ENCODE measurements at places on chromosomes 2 and 18. TPM values are rescaled to one million over a fixed set of nuclear protein-coding genes. Genes with fewer than 3 reads are reported as not detected.

Gene GRP
- 0.98 TPM for total RNA-seq

Gene GYPC
- 171 TPM for total RNA-seq

Gene FARP2
- 26.8 TPM for total RNA-seq

Gene KLHL14
- total RNA-seq, result 0.50 TPM

Gene CD8B2
- 0.13 TPM for total RNA-seq

Gene ANKRD30BL
- total RNA-seq, result not detected

Gene ZC3H6
- total RNA-seq, result 12.8 TPM

Gene AKAIN1
- not detected for total RNA-seq

Gene CCDC68
- 2.6 TPM for total RNA-seq

Gene CERKL
- total RNA-seq, result not detected

Gene IL1B
- total RNA-seq, result not detected

Gene ANKRD29
- total RNA-seq, result 9.6 TPM

Gene PLCD4
- total RNA-seq, result 2.6 TPM

- no peak for DNase-seq
These were observed 9.9 kb downstream of the CNNM4 start for GRCh38 chr2:96770442-96771202.

- no peak for DNase-seq
These were observed 847.9 kb upstream of the CHAC2 start for GRCh38 chr2:52919673-52920072.

- DNase-seq, result no peak
These were observed 30.4 kb downstream of the FARP2 start for GRCh38 chr2:241386519-241386918.

- no peak for DNase-seq
These were observed 558 bp upstream of the ZDBF2 start for GRCh38 chr2:206273905-206274304.

DNA sequence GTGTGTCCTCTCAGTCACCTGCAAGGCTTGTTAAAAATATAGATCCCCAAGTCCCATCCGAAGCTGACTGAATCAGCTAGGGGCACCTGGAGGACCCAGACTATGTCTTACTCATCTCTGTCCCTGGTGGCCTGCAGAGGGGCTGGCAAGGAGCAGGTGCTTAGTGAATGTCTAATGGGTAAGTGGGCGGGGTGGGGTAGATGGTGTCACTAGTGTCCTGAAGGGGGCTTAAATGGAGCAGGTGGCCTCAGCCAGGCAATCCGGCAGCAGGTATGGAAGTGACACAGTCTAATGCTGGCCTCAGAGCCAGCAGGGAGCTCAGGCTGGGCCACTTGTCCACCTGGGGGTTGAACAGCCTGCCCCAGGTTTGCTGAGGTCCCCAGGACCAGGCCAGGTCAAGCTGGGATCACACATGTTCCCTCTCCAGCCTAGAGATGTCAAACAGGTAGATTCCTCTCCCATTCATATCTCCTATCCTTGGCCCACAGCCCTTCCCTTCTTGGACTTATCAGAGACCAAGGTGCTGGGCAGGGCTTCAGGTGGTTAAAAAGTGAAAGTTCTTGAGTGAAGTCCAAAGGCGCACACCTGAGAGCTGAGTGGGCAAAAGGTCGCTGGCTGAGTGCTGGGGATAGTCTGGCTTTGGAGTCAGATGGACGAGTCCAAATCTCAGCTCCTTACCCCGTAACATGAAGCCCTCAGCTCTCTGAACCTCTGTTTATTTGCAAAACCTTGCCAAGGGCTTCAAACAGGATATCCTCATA is 1.7 kb downstream of the STEAP3 start:
- no peak for DNase-seq

DNA sequence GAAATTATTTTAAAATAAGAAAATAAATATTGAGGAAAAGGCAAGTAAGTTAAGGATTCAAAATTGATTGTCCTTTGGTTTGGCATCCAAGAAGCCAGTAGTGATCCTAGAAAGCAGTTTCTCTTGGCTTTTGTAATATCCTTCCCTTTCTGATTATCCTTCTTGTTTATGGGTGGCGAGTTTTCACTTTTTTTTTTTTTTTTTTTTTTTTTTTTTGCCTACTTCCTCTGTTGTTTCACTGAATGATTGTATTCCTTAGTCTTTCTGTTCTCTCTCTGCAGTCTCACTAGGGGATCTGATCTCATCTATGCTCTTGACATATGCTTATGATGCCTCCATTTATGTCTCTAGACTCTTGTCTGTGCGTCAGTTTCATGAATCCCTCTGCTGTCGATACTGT is 4.2 kb downstream of the NAPG start:
- DNase-seq, result no peak

DNA sequence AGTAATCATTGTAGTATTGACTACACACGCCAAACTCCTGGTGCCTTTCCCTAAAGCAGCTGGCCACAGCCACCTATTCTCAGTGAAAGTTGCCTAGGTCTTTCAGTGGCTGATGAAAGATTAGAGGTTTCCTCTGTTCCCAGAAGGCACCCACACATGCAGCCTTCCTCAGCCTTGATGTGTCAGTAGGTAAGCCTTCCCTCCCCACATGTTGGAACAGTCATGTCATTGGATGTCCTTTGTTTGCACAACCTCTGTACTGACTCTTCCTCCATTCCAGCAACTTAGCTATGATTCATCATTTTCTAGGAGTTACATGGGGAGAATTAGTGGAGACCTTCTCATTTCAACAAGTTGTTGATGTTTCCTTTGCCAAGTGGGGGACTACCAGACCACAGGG is 630.8 kb upstream of the SLC39A10 start:
- no peak for DNase-seq

GRCh38 chr2:19667085-19667484 is 234.7 kb downstream of the TTC32 start:
- no peak for DNase-seq

GRCh38 chr2:80496775-80497174 is 192.2 kb upstream of the LRRTM1 start:
- DNase-seq, result no peak

- no peak for DNase-seq
These were observed 37.6 kb downstream of the CENPO start for GRCh38 chr2:24830786-24831185.

DNA sequence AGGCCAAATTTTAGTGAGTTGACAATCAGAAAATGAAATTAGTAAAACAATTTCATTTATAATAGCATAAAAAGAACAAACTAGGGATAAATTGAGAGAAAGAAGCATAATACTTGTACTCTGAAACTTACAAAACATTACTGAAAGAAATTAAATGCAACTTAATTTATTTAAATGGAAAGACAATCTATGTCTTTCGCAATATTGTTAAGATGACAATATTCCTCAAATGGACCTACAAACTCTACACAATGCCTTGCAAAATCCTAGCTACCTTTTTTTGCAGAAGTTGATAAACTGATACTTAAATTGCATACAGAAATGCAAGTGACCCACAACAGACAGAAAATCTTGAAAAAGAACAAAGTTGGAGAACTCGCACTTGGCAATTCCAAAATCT is 9.1 kb downstream of the EPG5 start:
- no peak for DNase-seq

DNA sequence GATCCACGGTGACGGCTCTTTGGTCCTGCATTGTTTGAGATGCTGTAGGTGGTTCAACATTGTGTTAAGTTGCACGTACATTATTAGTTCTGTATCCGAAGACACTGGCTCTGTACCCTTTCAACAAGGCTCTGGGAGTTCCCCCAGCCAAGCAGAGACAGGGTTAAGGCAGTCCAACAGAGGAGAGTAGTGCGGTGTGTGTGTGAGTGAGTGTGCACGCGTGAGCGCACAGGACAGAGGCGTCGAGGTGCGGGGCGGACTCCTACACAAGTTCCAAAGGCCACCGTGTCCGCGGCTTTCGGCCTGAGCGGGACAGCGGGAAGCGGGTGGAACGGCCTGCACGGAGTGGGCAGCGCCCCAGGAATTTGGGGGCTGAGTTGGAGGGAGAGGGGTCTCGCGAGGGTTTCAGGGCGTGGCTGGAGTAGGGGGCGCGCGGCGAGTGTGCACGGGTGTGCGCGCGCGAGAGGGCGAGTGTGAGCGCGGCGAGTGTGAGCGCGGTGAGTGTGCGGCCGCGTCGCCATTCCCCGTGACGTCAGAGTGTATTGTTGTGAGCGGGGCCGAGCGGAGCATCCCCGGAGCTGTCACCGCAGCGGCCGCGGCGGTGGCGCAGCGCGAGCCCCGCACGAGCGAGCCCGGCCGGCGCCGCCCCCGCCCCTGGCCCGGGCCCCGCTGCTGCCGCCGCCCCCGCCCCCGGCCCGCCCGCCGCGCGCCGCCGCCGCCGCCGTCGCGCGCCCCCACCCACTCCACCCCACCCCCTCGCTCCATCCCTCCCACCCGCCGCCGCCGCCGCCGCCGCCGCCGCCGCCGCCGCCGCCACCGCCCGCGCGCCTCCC is at the start of gene ASXL3:
Gene ASXL3, plus strand, starts transcription at position 535 of the 833 bp plus-strand sequence. CDS start 413 bp downstream, outside the sequence.
- DNase-seq, result no peak

- no peak for DNase-seq
These were observed 16.2 kb downstream of the SERPINB13 start for GRCh38 chr18:63603355-63603754.

DNA sequence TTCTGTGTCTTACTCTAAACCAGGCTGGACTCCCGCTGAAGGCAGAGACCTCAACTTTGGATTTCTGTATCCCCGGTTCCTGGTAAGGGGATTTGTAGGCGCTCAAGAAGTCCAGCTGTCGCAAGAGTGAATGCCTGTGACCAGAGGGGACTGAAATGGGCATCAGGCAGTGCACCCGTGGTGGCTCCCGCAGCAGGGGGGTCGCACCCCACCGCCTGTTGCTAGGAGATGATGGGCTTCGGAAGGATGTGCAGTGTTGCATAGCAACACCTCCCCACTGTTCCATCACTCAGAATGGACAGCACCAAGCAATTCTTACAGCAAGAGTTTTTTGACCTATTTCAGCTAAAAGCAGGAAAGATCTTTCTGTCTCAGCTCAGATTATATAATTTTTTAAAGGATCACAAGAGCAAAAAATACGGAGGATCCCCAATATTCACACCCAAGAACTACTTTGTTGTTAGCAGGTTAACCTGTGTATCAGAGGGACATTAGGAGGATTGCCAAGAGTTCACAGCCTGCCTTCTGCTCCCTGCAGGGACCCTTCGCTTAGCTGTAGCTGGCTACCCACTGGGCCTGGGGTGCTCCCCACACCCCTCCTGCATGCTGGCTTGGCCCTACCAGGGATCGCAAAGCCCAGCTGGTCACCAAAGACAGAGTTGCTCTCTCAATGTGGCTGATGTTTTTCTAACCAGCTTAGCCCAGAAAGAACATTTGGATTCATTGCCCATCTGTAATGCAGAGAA is 63.8 kb downstream of the SOWAHC start:
- no peak for DNase-seq

DNA sequence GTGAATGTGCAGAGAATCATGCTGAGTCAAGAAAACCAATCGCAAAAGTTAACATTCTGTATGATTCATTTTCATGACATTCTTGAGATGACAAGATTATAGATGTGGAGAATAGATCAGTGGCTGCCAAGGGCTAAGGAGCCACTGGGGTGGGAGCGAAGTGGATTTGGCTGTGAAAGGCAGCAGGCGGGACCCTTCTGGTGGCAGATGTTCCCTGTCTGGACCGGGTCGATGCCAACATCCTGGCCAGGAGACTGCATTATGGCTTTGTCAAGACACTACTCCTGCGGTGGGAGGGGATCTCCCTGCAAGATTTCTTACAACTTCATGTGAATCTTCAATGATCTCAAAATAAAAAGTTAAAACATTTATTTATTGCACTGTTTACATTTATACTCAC is 427.9 kb downstream of the GALR1 start:
- DNase-seq, result no peak

DNA sequence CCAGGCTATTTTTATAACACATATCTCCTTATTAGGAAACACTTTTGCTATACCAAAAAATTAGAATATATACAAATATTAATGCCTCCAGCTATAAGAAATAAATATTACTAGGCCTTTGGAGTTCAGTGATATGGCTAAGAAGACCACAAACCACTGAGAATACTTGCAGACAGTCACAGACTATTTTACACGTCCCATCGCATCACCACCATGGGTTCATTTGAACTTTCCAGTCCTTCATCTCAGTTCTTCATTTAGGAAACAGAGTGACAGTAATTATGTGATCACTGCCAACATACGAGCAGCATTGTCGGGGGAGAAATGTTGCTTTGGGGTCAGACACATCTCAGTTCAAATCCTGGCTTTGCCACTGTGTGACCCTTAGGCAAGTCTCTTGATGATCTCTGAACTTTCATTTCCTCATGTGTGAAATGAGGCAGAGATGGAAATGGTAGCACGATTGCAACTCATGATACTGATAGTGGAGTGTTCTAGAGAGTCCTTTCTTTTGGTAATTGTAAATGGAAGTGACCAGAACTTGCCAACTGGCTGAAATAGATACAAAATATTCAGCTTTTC is 138.9 kb upstream of the NRP2 start:
- DNase-seq, result no peak

DNA sequence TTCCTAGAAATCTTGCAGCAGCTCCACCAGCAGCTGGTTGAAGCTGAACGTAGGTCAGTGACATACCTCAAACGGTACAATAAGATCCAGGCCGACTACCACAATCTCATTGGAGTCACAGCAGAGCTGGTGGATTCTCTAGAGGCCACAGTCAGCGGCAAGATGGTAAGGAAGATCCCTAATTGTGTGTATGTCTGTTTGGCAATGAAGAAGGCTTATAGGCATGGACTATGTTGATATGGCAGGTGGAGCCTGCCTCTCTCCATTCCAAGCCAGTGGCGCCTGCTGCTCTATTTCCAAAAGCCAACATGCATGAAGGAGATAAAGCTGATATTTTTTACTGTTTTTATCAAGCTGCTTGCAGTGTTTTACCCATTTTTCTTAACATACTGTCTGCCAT is 36.8 kb downstream of the ARMC9 start:
- no peak for DNase-seq

DNA sequence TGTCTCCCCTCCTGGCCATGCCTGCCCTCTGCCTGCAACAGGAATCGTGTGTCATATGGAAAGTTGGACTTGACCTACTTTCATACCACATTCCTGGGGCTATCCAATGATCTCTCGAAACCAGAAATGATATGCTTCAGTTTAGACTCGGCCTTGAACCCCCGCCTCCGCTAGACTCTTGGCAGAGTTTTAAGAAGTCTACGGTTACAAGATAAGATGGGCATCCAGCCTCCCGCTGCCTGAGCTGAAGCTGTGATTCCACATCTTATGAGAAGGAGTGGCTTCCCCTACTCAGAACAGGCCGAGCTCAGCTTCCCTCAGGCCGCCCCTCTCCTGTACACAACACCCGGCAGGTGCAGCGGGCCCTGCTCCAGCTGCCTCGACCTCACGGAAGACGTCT is 73.9 kb downstream of the MTCL1 start:
- no peak for DNase-seq

GRCh38 chr18:5297597-5297996 is 2.1 kb upstream of the ZBTB14 start:
- DNase-seq, result no peak

- DNase-seq, result no peak
These were observed 10.9 kb downstream of the PTPN18 start for GRCh38 chr2:130366720-130367119.

Measured in esophagus muscularis mucosa (tissue), 4 donors.